ENCODE measurements at places on chromosomes 16 and 17. TPM values are rescaled to one million over a fixed set of nuclear protein-coding genes. Genes with fewer than 3 reads are reported as not detected.

The CLEC3A gene
- total RNA-seq = not detected

DNA sequence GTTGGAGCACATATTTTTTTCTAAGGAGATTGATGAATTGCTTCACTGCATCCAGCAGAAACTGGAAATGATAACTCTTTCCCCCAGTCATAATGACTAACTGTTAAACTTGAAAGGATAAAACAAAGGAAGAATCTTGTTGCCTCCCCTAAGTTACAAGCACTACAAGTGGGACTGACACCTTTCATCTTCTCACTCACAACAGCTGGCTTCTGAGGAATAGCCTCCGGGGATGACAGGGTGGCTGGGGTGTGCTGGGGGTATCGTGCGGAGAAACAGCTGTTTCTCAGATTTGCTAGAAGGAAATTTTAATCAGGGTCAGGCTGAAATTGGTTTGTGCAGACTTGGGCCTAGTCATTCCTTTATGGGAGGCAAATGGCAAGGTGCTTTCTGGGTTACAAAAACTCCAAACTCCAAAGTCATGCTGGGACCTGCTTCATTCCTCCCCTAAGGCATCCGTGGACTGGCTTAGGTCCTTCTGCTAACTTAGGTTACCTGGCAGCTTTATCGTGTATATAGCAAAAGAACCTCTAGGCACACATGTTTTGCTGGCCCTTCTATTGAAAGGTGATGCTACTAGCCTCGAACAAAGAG is 557.2 kb downstream of the TOX3 start:
- no peaks in the 10 kb centered on the region for H3K27me3 ChIP-seq
- H3K4me3 ChIP-seq = no peak overlapping the region
- no peak for DNase-seq
- no peak overlapping the region for H3K27ac ChIP-seq
- H3K36me3 ChIP-seq = no peaks in the 10 kb centered on the region
- no peaks in the 10 kb centered on the region for H3K4me1 ChIP-seq

DNA sequence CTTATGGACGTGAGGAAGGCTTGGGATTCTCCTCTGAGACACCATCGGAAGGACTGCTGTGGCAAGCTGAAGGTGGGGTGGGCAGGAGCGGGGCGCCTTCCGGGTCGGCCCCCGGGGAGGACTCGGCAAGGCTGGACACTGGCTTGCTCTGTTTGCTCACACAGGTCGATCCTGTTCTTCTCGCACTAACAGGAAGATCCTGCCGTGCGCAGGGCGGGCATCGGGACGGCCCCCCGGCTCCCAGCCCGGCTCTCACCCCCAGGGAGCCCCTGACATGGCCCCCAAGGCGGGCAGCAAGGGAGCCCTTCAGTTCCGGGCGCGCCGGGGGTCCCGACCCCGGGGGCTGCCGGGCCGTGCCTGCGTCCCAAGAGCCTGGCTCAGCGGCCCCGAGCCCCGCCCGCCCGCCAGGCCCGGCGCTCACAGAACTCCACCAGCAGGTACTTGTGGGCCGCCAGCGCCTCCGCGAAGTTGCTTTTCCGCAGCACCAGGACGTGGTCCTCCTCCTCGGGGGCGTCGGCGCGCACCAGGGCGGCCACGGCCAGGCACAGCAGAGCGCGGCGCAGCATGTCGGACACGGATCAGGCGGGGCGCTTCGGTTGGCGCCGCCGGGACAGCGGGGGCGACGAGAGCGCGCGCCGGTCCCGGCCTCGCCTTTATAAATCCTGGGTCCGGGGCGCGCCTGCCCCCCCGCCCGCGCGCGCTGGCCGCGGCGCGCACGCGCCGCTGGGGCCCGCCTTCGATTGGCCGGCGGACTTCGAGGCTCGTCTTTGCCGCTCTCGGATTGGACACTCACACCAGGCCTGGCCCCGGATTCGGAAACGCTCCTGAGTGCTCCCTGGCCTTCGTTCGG is at the start of gene P4HB:
TSS of gene P4HB (minus strand) at position 630 of the 850 bp plus-strand sequence. CDS start at position 566, 64 bp downstream.
- H3K27ac ChIP-seq = peak within 1 kb of the TSS; percentile 98
- DNase-seq = no peak
- no peaks in the 10 kb centered on the region for H3K27me3 ChIP-seq
- peak within 1 kb of the TSS; percentile 83 for H3K4me3 ChIP-seq
- H3K4me1 ChIP-seq = peaks cover 33% of the 10 kb centered on the region

DNA sequence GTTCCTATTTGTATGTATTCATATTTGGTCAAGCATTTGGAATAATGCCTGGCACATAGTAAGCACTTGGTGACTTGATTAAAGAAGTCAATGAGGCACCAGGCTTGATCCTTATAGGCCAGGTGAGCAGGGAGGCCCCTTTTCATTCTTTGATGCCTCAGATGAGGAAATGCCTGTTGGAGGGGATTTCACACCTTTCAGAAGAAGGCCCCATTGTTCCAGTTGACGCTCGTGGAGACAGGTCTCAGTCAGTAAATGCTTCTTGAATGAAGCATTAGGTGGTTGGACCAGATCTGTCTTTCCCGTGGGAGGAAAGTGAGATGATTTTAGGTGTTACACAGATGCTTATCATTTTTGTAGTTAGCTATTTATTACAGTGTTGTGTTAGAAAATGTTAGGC is 13.0 kb downstream of the LCMT1 start:
- no peak overlapping the region for H3K27ac ChIP-seq
- no peak for DNase-seq
- no peak overlapping the region for H3K4me3 ChIP-seq
- H3K36me3 ChIP-seq = peaks cover 10% of the 10 kb centered on the region

The ARSG gene
- total RNA-seq = 21.8 TPM

DNA sequence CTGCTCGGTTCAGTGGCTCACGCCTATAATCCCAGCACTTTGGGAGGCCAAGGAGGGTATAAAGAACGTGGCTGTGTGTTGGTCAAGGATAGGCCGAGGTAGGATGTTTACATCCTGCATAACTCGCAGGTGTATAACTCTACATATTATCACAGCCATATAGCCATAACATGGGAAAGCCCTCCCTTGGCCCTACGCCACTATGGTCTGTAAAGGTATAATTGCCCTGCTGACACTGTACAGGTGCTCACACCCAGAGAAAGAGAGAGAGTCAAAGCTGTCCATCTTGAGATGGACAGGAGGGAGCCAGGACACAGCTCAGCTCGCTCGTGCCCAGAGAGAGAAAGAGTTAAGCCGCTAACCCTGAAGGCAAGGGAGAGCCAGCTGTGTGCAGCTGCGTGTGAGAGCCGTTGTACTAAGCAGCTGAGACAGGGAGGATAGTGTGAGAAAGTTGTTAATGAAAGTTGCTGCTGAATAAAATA is 30.4 kb upstream of the DHX8 start:
- H3K4me1 ChIP-seq = no peaks in the 10 kb centered on the region
- H3K27me3 ChIP-seq = peaks cover 8% of the 10 kb centered on the region
- H3K4me3 ChIP-seq = no peak overlapping the region
- H3K27ac ChIP-seq = no peak overlapping the region
- H3K36me3 ChIP-seq = no peaks in the 10 kb centered on the region
- no peak for DNase-seq

GRCh38 chr16:51968749-51969148 is 578.2 kb downstream of the TOX3 start:
- no peak overlapping the region for H3K27ac ChIP-seq
- no peak overlapping the region for H3K4me3 ChIP-seq
- no peaks in the 10 kb centered on the region for H3K27me3 ChIP-seq
- no peaks in the 10 kb centered on the region for H3K4me1 ChIP-seq
- no peaks in the 10 kb centered on the region for H3K36me3 ChIP-seq

The CDH13 gene
- total RNA-seq = not detected

GRCh38 chr17:22703786-22704441 is 1011.6 kb downstream of the KCNJ18 start:
- no peaks in the 10 kb centered on the region for H3K27me3 ChIP-seq
- no peak overlapping the region for H3K27ac ChIP-seq
- DNase-seq = no peak
- H3K36me3 ChIP-seq = no peaks in the 10 kb centered on the region
- H3K4me1 ChIP-seq = no peaks in the 10 kb centered on the region

- no peak for DNase-seq
- no peak overlapping the region for H3K27ac ChIP-seq
- H3K27me3 ChIP-seq = no peaks in the 10 kb centered on the region
- H3K36me3 ChIP-seq = no peaks in the 10 kb centered on the region
These were observed 41.0 kb upstream of the KSR1 start for GRCh38 chr17:27415120-27415795.

Measured in CD4-positive, CD25-positive, alpha-beta regulatory T cell (primary cell).